Right atrium auricular region (tissue), 2 donors: ENCODE measurements at places on chromosomes 4 and X. TPM values are rescaled to one million over a fixed set of nuclear protein-coding genes. Genes with fewer than 3 reads are reported as not detected.
A peak's percentile ranks its signal among the peaks of the same experiment; 100 is the strongest.

DNA sequence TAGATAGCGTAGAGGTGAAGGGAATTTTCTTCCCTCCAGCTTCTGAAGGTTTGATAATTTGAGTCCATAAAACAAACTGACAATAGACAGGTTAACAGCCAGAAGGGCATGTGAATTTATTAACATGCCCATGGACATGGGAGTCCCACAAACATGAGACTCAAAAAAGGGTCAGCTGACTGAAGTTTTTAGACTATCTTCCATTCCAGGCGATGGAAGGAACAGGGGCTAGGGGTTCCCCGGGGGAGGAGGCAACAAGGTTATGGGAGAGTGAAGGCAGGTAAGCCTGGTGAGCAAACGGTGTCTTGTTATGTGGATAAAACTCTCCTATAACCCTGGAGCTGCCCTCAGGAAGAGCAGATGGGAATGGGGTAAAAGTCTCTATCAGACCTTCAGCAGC lies 81.5 kb upstream of the SORBS2 start:
- H3K27me3 ChIP-seq = no peaks in the 10 kb centered on the region
- no peak overlapping the region for H3K4me3 ChIP-seq
- H3K4me1 ChIP-seq = no peaks in the 10 kb centered on the region
- H3K36me3 ChIP-seq = no peaks in the 10 kb centered on the region
- no peak for DNase-seq
- no peak overlapping the region for H3K27ac ChIP-seq

BGN gene
- 141 TPM for total RNA-seq

CXCL13 gene
- total RNA-seq = not detected

STBD1 gene
- 25.3 TPM for total RNA-seq

DNA sequence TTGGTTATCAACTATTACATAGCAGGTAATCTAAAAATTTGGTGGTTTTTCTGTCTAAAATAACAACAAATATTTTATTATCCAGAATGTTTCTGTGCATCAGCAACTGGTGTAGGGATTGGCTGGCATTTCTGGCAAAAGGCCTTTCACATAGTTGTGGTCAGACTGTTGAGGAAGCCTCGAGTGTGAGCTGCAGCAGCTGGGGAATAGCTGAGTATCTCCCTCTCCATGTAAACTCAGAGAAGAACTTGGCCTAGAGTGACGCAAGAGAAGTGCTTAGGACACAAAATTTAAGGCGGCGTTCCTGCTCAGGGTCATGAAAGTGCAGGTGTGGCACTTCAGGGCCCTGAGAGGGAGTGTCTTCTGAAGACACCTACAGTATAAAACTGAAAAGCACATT lies 558.9 kb downstream of the SPOCK3 start:
- no peak overlapping the region for H3K4me3 ChIP-seq
- DNase-seq = no peak
- no peak overlapping the region for H3K27ac ChIP-seq
- no peaks in the 10 kb centered on the region for H3K4me1 ChIP-seq
- no peaks in the 10 kb centered on the region for H3K27me3 ChIP-seq
- no peaks in the 10 kb centered on the region for H3K36me3 ChIP-seq

DNA sequence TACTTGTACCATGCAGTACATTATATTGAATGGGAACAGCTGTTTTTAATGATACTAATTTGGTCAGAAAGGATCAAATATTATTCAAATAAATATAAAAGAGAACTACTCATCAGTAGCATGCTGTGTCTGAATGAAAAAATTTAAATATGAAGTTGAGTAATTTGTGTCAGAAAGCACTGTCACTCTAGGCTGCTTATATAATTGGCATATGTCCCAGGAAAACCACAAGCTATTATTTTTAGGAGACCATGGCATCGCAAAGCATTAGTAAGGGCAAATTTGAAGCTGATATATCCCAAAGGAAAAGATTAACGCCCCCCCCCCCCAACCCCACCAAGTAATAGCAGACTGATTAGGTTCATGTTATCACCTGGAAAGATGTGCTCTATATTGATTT lies 388.5 kb upstream of the SPANXN4 start:
- no peak for DNase-seq
- no peaks in the 10 kb centered on the region for H3K27me3 ChIP-seq
- no peaks in the 10 kb centered on the region for H3K36me3 ChIP-seq
- no peak overlapping the region for H3K27ac ChIP-seq

- no peaks in the 10 kb centered on the region for H3K27me3 ChIP-seq
- no peak overlapping the region for H3K27ac ChIP-seq
- peaks cover 11% of the 10 kb centered on the region for H3K4me1 ChIP-seq
- H3K4me3 ChIP-seq = no peak overlapping the region
Measured at GRCh38 chr4:107894138-107894603, 37.2 kb upstream of the CYP2U1 start.

- H3K27ac ChIP-seq = no peak overlapping the region
- H3K4me1 ChIP-seq = no peaks in the 10 kb centered on the region
- H3K36me3 ChIP-seq = no peaks in the 10 kb centered on the region
- no peaks in the 10 kb centered on the region for H3K27me3 ChIP-seq
Measured at GRCh38 chr4:156545003-156545785, 426.4 kb downstream of the PDGFC start.

DNA sequence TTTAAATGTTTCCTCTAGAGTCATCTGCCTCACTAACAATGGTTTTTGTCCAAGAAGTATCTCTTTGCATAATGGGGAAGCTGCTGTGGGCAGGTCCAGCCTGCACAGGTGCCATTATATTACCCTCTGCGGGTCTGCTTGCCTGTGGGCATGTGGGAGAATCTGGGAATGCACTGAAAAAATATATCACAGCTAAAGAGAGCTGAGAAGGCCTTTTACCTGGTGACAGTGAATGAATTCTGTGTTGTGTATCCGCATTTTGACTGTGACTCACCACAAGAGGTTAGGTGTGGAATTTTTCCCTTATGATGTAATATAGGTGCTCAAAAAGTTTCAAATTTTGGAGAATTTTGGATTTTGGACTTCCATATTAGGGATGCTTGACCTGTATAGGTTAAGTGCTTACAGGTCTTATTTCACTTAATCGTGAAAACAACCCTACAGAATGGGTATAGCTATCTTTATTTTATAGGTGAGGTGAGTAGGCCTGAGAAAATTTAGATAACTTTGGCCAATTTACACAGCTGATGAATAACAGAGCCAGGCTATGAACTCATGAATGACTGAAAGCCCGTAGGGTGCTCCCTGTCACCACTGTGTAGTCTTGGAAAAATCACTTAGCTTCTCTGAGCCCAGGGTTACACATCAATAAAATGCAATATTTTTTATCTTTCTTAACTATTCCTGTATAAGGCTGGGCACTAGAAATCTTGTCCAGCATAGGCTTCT lies 198.0 kb upstream of the EPHA5 start:
- no peak overlapping the region for H3K27ac ChIP-seq
- H3K36me3 ChIP-seq = no peaks in the 10 kb centered on the region
- no peak for DNase-seq
- no peak overlapping the region for H3K4me3 ChIP-seq
- H3K4me1 ChIP-seq = no peaks in the 10 kb centered on the region

DNA sequence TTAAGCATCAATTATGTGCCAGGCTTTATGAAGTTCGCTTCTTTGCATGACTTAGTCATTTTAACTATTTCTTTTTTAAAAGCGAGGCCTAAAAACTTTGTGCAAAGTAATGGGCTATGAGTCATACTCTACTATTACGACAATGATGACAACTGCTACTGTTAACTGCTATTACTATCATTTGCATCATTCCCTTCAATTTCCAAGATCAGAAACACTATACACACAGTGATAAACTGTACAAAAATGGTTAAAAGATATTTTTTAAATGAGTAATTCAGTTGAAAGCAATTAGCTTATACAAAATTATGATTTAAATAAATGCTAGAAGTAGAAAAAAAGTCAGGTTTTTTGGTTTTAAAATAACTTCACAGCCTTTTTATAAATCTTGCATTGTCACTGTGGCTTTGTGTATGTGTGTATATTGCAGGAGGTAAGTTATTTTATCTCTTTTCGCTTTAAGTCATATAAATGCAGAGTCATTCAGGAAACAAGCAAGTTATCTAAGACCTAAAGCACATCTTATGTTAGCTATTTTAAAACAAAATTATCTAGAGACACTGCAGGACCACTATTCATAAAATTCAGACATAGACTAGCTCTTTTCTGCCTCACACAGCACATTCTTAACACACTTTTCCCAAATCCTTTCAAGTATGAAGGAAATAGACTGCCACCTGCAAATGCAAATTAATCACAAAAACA lies 18.5 kb upstream of the CXCL3 start:
- H3K4me3 ChIP-seq = no peak overlapping the region
- H3K36me3 ChIP-seq = no peaks in the 10 kb centered on the region
- no peak for DNase-seq
- no peaks in the 10 kb centered on the region for H3K27me3 ChIP-seq
- no peak overlapping the region for H3K27ac ChIP-seq

GRCh38 chr4:91502365-91502764 lies 801.4 kb upstream of the GRID2 start:
- DNase-seq = no peak
- no peaks in the 10 kb centered on the region for H3K36me3 ChIP-seq
- H3K4me3 ChIP-seq = no peak overlapping the region

- DNase-seq = no peak
- no peaks in the 10 kb centered on the region for H3K27me3 ChIP-seq
- no peak overlapping the region for H3K4me3 ChIP-seq
- no peak overlapping the region for H3K27ac ChIP-seq
Measured at GRCh38 chrX:16204538-16204937, 37.3 kb downstream of the MAGEB17 start.

NWD2 gene
- 0.07 TPM for total RNA-seq

DNA sequence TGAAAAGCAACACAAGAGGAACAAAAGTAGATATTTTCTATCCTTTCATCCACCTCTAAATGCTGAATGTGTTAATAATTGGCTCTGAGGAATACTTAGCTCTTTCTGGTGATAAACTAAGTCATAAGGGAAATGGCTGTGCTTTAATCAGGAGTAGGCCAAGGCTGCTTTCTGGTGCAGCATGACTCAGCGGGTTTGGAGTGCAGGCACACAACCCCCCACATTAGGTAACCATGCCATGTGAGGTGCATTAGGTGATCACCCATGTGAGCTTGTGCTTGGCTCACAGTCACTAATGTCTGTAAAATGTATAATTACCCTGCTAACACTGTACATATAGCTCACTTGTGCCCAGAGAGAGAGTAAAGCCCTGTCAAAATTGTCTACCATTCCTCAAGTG lies 57.2 kb downstream of the USP38 start:
- H3K27me3 ChIP-seq = no peaks in the 10 kb centered on the region
- H3K4me1 ChIP-seq = no peaks in the 10 kb centered on the region
- no peak overlapping the region for H3K4me3 ChIP-seq
- no peak for DNase-seq
- no peak overlapping the region for H3K27ac ChIP-seq
- H3K36me3 ChIP-seq = no peaks in the 10 kb centered on the region

SSX1 gene
- not detected for total RNA-seq

GRCh38 chr4:150722908-150723362 lies 141.0 kb downstream of the MAB21L2 start:
- peak; percentile 88 for DNase-seq
- H3K27me3 ChIP-seq = no peaks in the 10 kb centered on the region
- H3K4me3 ChIP-seq = no peak overlapping the region
- H3K27ac ChIP-seq = peak overlapping the region; percentile 60

GRCh38 chr4:122531514-122531913 lies 75.0 kb upstream of the IL2 start:
- H3K27me3 ChIP-seq = no peaks in the 10 kb centered on the region
- no peak overlapping the region for H3K27ac ChIP-seq
- no peaks in the 10 kb centered on the region for H3K36me3 ChIP-seq
- H3K4me3 ChIP-seq = no peak overlapping the region

GRCh38 chr4:26424838-26425237 lies 65.4 kb downstream of the CCKAR start:
- H3K36me3 ChIP-seq = peaks cover 32% of the 10 kb centered on the region
- H3K4me1 ChIP-seq = peaks cover 12% of the 10 kb centered on the region
- H3K27ac ChIP-seq = no peak overlapping the region
- no peak overlapping the region for H3K4me3 ChIP-seq

LDB2 gene
- 35.2 TPM for total RNA-seq

DNA sequence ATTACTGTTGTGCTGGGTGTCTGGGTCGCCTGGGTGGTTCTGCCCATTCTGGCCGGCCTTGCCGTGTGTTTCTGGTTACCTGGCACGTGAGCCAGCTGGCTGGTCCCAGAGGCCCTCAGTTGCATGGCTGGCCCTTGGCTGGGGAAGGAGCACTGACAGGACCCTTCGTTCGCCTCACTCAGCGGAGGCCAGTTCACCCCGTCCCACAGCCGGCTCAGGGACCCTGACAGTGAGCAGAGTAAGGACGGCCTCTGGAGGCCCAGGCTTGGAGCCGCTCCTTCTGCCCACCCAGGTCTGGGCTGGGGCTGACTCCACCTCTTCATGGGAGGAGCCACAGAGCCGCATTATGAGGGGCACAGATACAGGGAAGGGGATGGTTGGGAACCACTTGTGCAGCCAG lies 20.3 kb upstream of the HGFAC start:
- H3K27ac ChIP-seq = no peak overlapping the region
- no peak for DNase-seq
- H3K4me1 ChIP-seq = no peaks in the 10 kb centered on the region
- H3K4me3 ChIP-seq = no peak overlapping the region
- peaks cover 30% of the 10 kb centered on the region for H3K36me3 ChIP-seq

DNA sequence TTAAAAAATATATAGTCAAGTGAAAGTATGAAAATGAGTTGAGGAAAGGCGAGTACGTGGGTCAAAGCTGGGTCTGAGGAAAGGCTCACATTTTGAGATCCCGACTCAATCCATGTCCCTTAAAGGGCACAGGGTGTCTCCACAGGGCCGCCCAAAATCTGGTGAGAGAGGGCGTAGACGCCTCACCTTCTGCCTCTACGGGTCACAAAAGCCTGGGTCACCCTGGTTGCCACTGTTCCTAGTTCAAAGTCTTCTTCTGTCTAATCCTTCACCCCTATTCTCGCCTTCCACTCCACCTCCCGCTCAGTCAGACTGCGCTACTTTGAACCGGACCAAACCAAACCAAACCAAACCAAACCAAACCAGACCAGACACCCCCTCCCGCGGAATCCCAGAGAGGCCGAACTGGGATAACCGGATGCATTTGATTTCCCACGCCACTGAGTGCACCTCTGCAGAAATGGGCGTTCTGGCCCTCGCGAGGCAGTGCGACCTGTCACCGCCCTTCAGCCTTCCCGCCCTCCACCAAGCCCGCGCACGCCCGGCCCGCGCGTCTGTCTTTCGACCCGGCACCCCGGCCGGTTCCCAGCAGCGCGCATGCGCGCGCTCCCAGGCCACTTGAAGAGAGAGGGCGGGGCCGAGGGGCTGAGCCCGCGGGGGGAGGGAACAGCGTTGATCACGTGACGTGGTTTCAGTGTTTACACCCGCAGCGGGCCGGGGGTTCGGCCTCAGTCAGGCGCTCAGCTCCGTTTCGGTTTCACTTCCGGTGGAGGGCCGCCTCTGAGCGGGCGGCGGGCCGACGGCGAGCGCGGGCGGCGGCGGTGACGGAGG lies at the start of gene FMR1:
TSS of gene FMR1 (plus strand) at position 728 of the 831 bp plus-strand sequence. CDS start 261 bp downstream, outside the sequence.
- no peaks in the 10 kb centered on the region for H3K4me1 ChIP-seq
- H3K27me3 ChIP-seq = no peaks in the 10 kb centered on the region
- H3K36me3 ChIP-seq = no peaks in the 10 kb centered on the region
- peak within 1 kb of the TSS; percentile 92 for H3K27ac ChIP-seq
- DNase-seq = peak; percentile 95
- H3K4me3 ChIP-seq = peak within 1 kb of the TSS; percentile 72

SMR3A gene
- total RNA-seq = not detected
